Cortex of kidney (tissue), 1 donor: ENCODE measurements at places on chromosomes 1 and 21.

- DNase-seq = no peak
Measured at GRCh38 chr1:178923512-178923911, 52.6 kb upstream of the ANGPTL1 start.

DNA sequence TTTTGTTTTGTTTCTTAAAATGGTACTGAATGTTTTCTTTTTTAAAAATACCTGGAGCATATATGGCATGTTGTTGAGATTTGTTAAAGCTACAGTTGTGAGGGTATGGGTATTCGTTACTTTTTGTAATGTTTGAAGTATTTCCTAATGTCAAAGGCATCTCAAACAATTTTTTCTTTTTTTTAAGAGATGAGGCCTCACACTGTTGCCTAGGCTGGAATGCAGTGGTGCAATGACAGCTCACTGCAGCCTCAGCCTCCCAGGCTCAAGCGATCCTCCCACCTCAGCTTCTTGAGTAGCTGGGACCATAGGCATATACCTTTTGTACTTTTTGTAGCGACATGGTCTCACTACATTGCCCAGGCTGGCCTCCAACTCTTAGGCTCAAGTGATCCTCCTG is 16.1 kb downstream of the CLCN6 start:
- DNase-seq = no peak

- no peak for DNase-seq
Measured at GRCh38 chr21:27277110-27277509, 310.2 kb upstream of the ADAMTS5 start.

DNA sequence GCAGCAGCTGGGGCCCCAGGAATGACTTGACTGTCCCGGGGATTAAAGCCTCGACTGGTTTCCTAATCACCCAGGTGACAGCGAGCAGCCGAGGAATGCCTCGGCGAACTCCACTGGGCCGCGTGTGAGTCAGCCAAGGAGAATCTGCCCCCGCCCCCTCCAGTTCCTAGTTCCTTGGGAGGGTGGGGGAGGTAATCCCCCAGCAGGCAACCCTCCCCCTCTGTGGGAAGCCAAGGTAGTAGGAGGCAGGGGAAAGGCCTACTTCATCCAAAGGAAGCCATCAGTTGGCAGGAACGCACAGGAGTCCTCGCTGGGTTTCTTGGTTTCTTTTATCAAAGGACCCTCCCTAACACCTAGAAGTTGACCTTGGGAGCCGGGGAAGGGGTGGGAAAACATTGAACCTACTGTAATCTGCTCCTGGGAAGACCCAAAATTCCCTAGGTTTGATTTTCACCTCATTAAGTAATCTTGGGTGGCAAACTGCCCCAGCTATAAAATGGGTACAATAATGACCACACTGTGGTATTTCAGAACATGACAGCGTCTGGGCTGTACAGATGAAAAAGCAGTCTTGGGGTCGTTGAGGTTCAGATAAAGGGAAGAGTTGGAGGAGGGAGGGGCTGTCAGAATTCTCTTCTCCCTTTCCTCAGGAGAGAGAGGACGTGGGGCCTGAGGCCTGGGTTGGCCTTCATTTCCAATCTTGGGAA is 1.4 kb downstream of the TENT5B start:
- DNase-seq = no peak

DNA sequence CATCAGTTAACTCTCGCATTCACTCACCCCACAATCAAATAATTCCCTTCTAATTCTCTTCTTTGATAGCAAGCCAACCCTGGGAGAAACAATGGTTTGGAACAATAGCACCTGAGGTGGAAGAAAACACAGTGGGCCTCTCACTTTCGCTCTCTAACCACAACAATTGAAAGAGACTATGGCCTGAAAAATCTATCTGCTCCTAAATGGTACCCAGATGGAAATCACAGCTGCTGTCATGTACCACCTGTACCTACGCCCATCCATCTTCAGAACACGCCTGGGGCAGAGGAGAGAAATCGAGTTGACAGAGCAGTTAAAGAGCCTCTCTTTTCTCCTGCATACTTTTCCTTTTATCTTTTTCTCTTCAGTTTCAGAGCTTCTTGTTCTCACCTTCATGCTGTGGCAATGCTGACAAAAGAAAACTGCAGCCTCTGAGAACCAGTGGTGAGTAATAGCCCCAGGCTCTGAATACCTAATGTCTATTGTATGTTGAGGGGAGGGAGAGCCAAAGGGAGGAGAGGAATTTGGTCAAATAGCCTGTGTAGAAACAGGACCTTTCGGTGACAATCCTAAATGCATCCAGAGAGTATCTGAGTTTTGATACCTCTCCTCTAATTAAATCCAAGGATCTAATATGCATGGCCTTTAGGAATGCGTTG is 57.7 kb downstream of the ZC3H11B start:
- no peak for DNase-seq

- DNase-seq = no peak
Measured at GRCh38 chr1:66526036-66526435, 7.9 kb upstream of the SGIP1 start.

DNA sequence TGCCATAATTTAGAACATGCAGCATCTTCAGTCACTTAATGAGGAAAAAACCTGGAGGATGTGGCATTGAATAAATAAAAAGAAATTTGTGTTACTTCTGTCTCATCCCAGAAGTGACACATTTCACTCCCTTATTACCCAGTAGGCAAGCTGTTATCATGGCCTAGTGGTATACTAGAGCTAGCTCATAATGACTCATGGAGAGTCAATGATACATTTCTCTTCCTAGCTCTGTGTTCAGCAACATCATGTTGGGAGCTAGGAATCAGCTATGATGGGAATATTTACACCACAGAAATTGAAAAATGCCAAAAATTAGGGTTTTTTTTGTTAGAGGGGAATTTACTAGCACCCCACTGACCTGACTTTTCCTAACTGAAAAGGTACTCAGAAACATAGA is 182.7 kb downstream of the HMCN1 start:
- no peak for DNase-seq

- no peak for DNase-seq
Measured at GRCh38 chr1:246784621-246785493, 60.6 kb downstream of the SCCPDH start.

GRCh38 chr1:226574591-226575435 is 26.2 kb downstream of the STUM start:
- no peak for DNase-seq

GRCh38 chr1:203103829-203104495 is 18.1 kb upstream of the MYOG start:
- no peak for DNase-seq

GRCh38 chr1:109592916-109593315 is 26.5 kb downstream of the GNAT2 start:
- no peak for DNase-seq

- DNase-seq = no peak
Measured at GRCh38 chr1:203481196-203481595, 5.6 kb downstream of the PRELP start.

GRCh38 chr1:23995431-23995837 is 15.3 kb upstream of the SRSF10 start:
- DNase-seq = no peak

DNA sequence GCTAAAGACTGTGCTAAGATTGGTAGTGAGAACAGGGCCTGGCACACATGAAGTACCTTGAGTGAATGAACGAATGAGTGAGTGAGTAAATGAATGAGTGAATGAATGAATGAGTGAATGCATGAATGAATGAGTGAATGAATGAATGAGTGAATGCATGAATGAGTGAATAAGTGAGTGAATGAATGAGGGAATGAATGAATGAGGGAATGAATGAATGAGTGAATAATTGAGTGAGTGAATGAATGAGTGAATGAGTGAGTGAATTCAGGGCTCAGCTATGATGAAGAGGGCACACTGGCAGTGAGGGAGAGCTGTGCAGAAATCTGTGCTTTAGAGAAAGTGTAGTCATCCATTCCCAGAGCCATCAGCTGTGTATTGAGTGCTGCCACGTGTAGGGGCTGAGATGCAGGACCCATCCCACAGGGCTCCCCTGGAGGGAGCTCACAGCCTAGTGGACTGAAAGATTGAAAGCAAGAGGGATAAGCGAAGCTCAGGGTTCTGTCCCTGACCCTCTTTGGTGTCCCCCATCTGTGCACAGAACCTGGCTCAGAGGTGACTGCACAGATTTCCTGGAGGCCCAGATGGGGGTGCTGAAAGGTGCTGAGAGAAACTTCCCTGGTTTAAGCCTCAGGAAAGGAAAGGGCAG is 217.9 kb upstream of the VAMP3 start:
- no peak for DNase-seq

DNA sequence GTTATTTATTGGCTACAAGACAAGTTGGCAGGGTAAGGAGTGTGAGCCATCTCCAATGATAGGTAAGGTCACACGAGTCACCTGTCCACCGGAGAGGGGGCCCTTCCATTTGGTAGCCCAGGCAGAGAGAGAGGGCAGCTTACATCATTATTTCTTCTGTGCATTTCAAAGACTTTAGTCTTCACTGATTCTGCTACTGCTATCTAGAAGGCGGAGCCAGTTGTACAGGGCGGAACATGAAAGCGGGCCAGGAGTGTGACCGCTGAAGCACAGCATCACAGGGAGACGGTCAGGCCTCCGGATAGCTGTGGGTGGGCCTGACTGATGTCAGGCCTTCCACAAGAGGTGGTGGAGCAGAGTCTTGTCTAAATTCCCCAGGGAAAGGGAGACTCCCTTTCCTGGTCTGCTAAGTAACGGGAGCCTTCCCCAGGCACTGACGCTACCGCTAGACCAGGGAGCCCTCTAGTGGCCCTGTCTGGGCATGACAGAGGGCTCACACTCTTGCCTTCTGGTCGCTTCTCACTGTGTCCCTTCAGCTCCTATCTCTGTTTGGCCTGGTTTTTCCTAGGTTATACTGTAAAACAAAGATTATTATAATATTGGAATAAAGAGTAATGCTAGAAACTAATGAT is 36.7 kb downstream of the ZNF695 start:
- DNase-seq = no peak

- DNase-seq = no peak
Measured at GRCh38 chr1:39288735-39289465, 84.4 kb downstream of the MACF1 start.

GRCh38 chr1:208108213-208108608 is 136.0 kb downstream of the PLXNA2 start:
- no peak for DNase-seq

GRCh38 chr1:186496171-186496851 is 35.4 kb upstream of the PDC start:
- no peak for DNase-seq

- no peak for DNase-seq
Measured at GRCh38 chr21:21085206-21085605, 87.0 kb downstream of the NCAM2 start.

GRCh38 chr1:1351511-1352427 is 2.6 kb upstream of the DVL1 start:
- DNase-seq = no peak

DNA sequence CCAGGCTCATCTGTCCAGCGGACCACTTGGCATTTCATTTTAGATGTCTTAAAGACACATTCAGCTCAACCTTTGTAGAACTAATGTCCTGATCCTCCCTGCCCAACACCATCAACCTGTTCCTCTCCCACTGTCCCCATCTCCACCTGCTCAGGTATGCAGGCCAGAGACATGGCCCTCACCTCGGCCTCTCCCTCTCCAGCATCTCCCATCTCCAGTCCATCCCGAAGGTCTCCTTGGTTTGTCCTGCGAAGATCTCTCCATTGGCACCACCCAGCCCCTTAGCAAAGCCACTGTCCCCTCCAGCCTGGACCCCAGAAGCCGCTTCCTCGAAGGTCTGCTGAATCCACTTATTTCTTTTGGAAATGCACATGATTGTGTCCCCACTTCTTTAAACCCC is 20.9 kb upstream of the KCNC4 start:
- DNase-seq = no peak

DNA sequence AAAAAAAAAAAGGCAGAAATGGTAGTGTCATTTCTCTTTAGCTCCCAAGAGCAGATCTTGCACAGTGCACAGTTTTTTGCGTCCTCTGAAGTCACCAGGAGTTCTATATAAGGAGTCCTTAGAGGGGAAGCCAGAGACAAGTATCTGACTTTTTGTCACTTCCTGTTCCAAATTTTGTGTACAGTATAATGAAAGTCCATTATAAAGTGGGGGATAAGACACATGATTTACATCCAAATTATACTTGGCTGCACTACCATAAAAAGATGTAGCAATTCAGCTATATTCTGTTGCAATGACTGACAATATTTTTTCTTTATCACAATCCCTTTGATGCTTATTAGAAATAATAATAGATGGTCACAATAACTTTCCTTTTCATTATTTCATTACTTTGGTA is 1276.9 kb upstream of the ADGRL2 start:
- no peak for DNase-seq

DNA sequence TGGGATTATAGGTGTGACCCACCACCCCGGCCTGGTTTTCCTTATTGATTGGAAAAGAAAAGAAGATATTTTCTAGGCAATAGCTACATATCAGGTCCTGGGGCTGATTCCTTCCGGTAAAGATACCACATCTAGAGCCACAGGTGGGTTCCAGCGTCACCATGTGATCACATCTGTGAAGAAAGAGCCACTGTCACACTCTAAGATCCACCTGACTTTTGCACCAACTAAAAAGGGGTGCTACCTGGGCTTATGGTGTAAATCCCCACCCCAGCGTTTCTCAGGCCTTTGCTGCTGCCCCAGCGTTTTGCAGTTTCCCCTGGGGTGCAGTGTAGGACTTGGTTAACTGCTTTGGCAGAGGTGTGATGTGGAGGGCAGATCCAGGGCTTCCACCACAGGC is 22.3 kb upstream of the PDE9A start:
- DNase-seq = no peak

- no peak for DNase-seq
Measured at GRCh38 chr1:200967693-200968468, 55.6 kb downstream of the KIF21B start.

GRCh38 chr1:33242652-33243051 is 13.6 kb upstream of the ZNF362 start:
- DNase-seq = no peak

DNA sequence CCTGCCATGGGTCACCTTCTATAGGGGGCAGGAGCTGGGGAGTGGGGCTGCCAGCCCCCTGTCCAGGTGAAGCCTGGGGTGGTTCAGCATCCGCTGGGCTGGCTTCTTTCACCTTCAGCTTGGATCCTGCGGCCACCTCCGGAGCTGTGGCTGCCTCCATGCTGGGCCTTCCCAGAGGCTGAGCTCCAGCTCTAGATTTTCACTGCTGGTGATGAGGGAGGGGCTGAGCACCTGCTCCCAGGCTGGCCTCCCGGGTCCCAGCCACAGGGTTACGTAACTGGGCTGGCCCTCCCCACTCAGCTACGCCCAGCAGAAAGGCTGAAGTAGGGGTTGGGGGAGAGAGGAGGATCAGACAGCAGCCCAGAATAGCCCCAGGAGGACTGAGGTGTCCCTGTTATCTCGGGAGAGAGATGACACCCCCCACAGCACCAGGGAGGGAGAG is at the start of gene MYBPHL:
Gene MYBPHL (minus strand): TSS at position 180 of the 442 bp plus-strand sequence. CDS start 20 bp downstream, at position 160.
- DNase-seq = no peak
